Activated CD8-positive, alpha-beta memory T cell treated with anti-CD3 and anti-CD28 coated beads for 1 hour (primary cell): ENCODE measurements at places on chromosomes 6 and 20.

GRCh38 chr20:51265361-51265760 is 242.5 kb upstream of the KCNG1 start:
- no peak for DNase-seq

DNA sequence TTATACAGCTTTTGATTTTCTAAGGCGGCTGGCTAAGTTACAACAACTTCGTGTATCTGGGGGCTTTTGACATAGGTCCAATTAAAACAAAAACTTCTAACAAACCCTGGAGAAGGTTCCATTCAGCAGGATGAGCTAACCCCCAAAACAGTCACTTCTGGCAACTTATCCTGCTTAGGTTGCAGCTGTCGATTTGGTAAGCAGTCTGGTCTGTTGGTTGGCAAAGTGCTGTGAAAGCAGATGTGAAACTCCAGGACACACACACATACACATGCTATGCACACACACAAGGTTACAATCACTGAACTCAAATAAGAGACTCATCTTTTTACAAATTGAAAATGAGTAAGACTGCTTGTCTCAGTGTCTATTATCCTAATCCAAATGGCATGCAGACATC is 119.0 kb upstream of the STMND1 start:
- no peak for DNase-seq

DNA sequence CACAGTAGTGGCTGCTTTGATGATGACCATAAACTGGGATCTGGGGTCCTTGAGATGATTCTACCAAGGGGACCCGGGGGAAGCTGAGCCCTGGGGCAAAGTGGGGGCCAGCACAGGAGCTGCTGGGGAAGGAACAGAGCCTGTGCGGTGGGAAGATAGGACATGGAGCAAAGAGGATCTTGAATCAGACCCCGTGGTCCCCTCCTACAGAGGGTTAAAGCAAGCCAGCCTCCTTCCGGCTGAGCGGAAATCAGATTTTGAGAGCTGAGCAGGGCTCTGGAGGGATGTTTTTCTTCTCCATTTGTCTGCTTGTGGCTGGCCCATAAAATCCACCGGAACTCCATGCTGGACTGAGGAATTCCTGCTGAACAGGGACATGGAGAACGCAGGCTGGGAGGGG is 10.1 kb upstream of the TCF15 start:
- no peak for DNase-seq

DNA sequence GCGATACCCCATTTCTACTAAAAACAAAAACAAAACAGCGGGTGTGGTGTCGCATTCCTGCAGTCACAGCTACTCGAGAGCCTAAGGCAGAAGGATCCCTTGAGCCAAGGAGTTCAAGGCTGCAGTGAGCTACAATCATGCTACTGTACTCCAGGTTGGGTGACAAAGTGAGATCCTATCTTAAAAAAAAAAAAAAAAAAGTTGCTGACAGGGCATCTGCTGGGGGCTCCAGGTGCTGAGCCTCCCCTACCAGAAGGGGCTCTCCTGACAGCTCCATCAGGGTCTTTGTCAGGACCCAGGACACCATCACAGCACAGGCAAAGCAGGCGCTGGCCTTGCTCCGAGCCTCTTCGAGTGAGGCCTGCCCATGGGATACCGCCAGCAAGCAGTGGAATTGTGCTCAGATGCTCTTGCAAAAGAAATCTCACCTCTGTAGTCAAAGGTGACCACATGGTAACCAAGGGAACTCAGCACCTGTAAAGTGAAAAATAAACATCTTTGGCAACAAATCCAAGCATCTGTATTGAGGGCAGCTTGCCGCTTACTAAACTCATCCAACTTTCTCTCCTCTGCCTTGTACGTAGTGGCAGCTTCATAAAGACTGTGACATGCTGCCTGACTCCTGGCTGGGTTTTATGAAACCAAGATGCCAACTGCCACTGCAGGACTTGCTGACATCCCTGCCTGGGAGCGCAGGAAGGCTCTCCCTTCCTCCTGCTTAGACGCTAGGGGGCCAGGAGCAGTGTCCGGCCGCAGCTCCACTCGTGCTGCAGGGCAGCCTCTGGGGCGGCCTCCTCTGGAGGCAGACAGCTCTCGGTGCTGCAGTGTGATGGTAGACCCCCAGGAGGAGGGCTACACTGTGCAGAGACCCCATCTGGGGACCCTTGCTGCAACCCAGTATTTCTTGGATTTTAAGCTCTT is 66.9 kb downstream of the PYGB start:
- no peak for DNase-seq

DNA sequence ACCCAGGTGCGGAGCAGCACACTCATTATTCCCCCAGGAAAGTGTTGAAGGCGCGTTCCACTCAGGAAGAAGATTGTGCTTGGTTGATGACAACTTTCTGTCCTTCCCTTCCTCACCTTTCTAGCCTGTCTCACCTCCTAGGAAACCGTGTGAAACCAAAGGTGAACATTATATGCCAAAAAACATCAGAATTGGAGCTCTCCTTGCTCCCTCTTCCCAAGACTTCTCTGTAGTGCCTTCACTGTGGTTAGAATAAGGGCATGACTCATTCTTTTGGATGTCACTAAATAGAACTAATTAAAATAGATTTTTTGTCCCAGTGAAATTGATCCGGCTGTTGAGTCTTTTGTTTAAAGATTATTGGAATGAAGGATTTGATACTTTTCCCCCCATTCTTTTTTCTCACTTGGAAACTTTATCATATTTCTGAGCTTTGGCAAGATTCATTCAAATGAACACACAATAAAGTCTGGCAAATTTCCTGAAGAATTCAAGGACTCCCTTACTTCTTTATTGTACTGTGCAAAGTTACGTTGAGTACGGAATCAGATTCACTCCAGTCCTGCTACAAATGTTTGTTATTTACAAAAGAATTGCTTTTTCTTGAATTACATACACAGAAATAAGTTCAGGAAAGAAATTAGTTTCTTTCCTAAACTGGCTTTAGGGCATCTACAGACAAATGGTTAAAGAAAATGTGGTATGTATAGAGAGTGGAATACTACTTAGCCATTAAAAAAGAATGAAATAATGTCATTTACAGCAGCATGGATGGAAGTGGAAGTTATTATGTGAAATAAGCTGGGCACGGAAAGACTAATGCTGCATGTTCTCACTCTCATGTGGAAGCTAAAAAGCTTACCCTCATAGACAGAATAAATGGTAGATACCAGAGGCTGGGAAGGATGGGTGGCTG is 142.8 kb upstream of the AKAP12 start:
- no peak for DNase-seq

DNA sequence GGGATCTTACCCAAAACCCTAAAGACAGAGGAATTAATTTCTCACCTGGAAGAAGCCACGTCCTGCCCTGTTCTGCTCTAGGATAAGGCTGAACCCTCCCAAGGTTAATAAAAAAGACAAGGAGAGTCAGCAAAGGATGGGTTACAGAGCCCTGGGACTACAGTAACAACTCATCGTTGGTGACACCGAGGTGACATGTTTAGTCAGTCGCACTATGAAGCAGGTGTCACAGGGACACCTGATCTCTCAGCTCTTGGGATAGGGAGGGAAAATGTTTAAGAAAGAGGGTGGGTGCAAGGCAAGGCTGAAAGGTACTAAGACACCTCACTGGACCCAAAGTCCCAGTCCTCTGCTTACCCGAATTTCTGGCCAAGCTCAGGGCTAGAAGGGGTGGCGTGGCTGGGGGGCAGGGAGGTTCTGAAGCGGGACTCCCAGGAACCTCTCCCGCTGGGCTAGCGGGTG is 562 bp downstream of the MOCS1 start:
- DNase-seq = no peak

DNA sequence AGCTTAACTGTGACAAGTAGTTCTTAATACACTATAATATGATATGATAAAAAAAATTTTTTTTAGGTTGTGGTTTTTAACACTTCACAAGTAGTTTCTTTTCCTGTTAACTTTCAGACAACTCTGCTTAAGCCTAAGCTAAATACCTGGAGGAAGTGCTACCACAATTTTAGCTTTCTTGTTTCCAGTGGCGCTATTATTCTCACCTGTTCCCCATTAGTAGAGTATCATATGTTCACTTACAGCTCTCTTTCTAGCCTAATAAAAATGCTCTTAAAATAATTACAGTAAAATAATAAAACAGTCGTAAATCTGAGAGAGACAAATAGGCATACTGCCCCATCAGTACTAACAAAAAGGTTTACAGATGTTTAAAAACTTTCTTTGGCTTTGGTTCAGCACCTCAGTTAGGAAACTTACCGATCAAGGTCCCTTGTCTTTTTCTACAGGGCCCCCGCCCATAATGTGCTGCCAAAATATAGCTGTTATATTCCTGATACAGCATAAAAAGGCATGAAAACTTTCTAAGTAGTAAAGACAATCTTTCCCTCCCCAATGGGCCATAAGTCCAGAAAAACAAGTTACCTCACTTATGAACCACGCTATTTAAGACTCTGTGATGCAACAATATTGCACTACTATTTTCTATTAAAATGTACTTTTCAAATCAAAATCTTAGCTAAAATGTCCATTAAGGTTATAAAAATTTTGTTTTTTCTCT is 57.9 kb downstream of the SESN1 start:
- no peak for DNase-seq

DNA sequence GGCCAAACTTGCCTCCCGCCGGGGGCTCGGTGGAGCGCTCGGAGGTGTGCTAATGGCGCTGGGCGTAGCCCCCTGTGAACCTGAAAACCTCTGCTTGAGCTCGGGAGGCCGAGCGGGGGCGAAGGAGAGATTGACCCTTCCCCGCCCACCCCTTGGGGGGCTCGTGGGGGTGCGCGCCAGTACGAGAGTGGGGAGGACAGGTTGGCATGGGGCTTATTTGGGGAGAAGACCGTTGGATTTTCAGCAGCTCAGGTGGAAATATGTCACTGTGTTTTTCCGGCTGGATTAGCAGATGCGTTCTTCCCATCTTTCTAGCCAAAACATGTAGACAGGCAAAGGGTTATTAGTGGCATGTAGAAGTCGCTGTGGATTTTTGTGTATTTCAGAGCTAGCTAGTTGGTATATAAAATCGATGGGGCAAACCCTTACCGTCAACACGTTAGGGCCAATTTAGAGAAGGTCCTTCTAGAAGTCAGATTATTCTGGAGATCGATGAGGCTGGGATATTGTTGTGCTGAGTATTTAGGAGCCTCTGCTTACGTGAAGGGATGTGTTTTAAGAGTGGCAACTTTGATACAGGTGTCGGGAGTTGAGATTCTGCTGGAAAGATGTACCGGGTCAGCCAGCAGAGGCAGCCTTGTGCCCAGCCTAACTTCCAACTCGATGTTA is 525 bp downstream of the NCOA7 start:
- DNase-seq = no peak

- no peak for DNase-seq
Observed at GRCh38 chr6:134564705-134565104, 246.8 kb upstream of the SGK1 start.

DNA sequence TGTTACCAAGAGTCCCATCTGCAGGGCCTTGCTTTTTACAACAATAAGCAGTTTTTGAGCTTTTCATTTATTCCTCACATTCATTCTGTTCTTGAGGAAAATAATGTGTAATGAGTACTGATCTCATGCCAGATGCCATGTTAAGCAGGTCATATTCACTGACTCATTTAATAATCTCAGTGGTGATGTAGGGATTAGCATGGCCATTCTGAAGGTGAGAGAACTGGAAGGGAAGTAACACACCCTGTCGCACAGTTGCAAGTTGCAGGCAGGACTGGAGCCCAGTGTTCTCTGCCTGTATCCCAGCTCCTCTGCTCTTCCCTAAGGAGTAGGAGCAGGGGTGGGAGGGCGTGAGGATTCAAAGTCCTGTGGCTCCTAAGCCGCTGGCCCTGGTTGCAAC is 5.6 kb downstream of the PCIF1 start:
- DNase-seq = no peak
